ENCODE measurements at places on chromosomes 12 and 14. TPM values are rescaled to one million over a fixed set of nuclear protein-coding genes. Genes with fewer than 3 reads are reported as not detected.

DNA sequence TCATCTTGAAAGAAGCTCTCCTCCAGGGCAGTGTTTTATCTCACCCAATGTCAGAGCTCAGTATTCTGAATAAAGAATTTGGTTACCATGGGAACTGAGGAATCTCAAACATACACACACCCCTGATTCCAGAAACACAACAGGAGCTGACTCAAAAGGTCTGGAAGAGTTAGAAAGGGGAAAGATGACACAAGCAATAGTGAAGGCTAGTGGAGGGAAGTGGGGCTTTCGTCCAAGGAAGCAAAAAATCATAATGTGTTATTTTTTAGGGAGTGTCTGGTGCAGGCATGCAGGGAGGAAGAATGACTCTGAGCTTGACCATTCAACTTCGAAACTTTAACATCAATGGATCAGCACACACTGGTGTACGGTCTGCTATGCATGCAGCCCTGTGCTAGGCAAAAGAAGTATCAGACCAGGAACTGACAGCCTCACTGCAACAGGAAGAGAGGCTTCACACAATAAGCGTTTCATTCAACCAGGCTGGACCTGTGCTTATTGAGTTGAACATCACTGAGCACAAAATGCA, 20.3 kb downstream of the HEBP1 start:
- DNase-seq: no peak

GRCh38 chr12:16002880-16003279, 91.7 kb downstream of the DERA start:
- DNase-seq: no peak

DNA sequence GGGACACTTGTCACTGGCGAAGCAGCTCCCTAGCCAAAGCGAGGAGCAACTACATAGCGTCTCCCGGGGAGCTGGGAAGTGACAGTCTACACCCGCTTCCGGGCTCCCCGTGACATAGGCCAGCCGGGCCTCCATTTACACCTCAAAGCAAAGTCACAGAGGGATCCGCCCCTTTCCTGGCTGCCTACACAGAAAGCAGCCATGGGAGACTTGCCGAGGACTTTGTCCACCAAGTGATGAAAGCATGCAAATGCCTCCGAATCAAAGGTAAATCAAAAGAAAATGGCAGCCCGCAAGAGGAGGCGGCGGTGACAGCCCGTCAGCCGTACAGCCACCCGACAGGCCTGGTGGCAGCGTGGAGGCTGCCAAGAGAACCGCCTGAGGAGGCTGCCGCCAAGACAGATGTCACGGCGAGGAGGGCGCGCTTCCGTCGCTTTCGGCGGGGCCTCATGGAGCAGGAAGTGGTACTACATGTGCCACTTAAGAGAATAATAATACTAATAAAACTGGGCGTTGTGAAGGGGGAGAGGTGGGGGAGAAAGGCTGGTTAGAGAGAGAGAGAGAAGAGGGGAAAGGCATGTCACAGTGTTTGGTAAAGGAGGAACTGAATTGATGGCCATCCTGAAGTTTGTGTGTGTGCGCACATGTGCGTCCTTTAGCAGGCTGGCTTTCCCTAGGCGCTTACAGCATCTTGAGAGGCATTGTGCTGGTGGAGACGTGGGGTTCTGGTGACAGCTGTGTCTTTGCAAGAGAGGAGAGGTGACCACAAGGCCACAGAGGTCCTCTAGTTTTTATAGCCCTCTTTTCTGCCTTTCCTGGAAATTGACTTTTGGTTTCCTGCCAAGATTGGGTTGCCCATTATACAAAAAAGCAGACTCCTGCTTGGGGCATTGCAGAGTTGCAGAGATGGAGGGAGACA, 661.7 kb downstream of the VRK1 start:
- DNase-seq: no peak

GRCh38 chr12:69608114-69608513, 2.6 kb downstream of the LRRC10 start:
- no peak for DNase-seq

GRCh38 chr12:122009741-122010140, 11.9 kb upstream of the BCL7A start:
- DNase-seq: no peak

GRCh38 chr12:116882742-116883141, 1.5 kb upstream of the HRK start:
- no peak for DNase-seq

DNA sequence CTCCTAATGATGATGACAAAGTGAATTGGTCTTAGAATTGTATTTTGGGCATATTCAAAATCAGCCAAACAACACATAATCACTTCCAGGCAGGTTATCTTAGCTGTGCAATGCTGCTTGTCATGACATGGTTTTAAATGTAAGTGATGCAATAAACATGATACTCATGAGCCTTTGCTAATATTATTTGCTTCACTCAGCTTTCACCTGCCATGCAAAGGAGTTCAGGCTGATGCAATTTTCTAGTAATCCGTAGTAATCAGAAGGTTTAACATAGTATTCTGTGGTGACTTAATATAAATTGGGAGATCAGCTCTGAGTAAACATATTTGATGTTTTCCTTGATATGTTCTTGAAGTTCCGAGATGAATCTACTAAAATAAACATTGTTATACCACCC, 29.1 kb downstream of the TMEM260 start:
- peak; percentile 19 for DNase-seq

DNA sequence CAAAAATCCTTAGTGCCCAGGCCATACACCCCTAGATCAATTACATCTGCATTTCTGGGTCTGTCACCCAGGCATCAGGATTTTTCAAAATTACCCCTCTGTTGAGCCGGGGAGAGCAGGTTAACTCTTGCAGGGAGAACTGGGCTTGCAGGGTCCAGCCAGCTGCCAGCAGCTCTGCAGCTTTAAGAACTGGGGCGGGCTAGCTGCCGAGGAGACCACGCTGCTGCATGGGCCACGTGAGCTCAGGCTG, at the start of gene DGLUCY:
Gene DGLUCY (plus strand): TSS at position 245 of the 250 bp plus-strand sequence. CDS start 46,222 bp downstream, outside the sequence.
- no peak for DNase-seq

DNA sequence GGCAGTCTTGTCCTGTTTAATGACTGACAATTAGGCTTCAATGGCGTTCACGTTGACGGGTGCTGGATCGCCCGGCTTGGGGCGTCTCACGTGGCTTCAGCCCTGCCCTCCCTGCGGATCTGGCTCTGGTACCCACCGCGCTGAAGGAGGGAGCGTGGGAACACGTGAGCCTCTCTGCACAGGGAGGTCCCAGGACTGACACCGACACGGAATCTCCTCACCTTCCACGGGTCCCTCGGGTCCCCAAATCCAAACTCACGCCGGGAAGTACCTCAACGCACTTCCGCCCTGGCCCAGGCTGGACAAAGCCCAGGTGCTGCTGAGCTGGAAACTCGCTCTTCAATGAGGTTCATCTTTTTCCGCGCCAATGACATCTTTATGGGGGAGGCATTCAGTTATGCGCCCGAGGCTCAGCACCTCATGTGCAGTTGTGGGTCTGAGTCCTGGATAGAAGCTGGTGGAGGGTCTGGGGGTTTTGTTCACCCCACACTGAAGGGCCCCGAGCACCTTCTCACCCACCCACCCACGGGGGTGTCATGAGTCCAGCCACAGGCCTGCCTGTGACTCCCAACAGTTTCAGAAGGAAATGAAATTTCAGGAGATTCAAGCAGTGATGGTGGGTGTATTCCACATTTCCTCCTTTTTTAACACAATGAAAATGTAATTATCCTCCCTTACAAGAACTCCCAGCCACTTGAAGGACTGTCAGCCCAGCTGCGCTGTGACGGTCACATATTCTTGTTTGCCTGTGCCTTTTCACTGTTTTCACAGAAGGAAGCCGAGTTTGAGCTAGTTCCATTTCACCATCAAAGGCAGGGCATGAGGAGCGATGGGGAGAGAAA, 251.7 kb upstream of the SFSWAP start:
- DNase-seq: no peak

GRCh38 chr14:86243158-86243557, 713.2 kb downstream of the FLRT2 start:
- DNase-seq: no peak

- DNase-seq: no peak
These were observed 131.7 kb upstream of the ATP2B1 start for GRCh38 chr12:89840162-89840922.

- DNase-seq: no peak
These were observed 10.3 kb downstream of the NAB2 start for GRCh38 chr12:57099047-57099714.

GRCh38 chr14:79043194-79043889, 873.2 kb downstream of the NRXN3 start:
- no peak for DNase-seq

DNA sequence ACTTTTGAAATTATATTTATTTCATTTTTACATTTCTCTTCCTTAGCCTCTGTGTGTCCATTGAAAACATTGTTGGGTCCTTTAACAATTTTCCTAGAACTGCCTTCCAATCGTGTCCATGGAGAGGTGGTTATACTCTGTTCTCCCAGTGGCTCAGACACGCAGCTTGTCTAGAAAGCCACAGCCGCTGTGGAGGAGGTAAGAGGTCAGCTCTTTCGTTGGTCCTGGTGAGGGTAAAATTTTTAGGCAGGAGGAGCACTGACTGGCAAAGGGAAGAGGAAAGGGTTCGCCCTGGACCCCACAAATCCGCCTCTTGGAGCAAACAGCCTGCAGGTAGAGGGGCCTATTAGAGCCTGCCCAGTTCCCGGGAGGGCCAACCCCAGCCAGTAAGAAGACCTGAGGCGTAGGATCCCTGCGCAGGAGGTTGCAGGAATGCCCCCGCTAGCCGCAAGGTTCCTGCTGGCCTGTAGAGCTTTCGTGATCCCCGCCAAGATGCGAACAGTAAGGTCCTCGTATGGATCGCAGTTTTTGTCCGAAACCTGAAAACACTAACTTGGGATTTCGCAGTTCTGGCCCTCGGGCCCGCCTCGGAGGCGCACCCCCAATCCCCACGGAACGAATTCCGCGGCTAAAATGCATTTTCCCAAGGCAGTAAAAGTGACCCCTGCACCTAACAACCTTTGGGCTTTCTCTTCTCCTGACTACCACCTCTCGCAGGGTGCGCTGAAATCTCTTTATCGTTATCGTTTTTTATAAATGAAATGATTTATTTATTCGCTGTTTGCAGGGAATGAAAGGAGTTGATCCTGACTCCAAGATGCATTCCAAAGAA, 7.5 kb upstream of the PAX9 start:
- DNase-seq: no peak

DNA sequence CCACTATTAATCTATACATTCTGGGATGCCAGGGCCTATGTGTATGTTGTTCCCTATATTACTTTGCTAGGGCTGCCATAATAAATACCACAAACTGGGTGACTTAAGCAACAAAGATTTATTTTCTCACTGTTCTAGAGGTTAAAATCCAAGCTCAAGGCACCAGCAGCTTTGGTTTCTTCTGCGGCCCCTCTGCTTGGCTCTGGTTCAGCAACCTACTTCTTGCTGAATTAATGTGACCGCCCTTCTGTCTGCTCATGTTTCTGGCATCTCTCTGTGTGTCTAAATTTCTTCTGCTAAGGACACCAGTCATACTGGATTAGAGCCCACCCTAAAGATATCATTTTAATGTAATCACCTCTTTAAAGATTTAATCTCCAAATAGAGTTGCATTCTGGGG, 84.7 kb downstream of the ZNF664 start:
- no peak for DNase-seq

DNA sequence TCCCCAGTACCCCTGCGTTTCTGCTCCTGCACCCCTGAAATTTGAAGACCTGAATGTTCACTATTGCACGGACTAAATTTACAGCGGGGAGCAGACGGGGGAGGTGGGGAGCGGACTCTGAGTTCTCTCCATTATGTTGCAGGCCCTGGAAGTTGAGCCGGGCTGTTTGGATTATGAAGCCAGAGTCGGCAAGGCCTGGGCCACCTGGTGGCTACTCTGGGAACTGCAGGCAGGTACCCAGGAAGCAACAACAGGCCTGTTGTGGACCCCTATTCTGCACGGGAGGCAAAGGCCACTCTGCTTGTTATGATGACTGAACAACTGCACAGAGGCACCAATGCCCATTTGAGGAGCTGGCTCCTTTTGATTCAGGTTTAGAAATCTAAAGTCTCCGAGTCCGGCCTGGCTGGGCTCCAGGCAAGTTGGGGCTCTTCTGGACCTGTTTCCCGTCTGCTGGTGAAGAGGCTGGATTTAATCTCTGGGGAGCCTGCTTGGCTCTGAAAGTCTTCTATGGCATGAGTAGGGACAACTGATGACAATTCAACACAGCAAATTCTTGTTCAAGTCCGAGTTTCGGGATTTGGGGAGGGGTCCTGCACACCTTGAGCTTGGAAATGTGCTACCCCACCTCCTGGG, 34.1 kb upstream of the FAM181A start:
- peak; percentile 35 for DNase-seq

DNA sequence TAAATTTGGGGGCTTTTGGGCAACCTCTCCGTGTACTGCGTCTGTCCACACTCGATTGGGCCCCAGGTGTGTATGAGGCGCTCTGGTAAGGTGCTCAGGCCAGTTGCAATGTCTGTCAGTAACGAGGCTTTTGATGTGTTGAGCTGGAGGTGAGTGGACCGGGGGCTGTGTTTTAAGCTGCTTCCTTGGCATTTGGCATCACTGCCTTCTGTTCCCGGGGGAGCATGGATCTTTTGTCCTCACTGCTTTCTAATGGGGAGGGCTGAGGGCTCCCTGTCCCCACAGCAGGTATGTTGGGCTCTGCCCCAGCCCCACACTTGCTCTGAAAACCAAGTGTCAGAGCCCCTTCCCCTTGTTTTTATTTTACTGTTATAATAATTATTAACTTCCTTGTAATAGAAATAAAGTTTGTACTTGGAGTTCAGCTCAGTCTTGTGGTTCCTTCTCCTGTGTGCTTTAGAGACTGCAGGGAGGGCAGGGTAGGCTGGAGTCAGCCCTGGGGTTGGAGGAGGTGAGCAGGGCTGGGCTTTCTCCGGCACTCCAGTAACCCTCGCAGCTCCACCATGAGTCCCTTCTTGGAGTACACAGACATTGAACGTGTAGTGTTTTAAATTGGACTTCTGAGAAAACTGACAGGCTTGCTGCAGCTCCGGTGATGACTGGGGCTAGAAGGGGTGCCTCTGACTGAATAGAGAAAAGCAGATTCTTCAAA, 28.0 kb downstream of the TRAFD1 start:
- no peak for DNase-seq

GRCh38 chr12:83841620-83842019, 1071.0 kb downstream of the SLC6A15 start:
- DNase-seq: no peak

- DNase-seq: no peak
These were observed 220.6 kb upstream of the TMEM260 start for GRCh38 chr14:56358851-56359614.

- DNase-seq: no peak
These were observed 15.9 kb downstream of the KRT85 start for GRCh38 chr12:52351196-52352059.

DNA sequence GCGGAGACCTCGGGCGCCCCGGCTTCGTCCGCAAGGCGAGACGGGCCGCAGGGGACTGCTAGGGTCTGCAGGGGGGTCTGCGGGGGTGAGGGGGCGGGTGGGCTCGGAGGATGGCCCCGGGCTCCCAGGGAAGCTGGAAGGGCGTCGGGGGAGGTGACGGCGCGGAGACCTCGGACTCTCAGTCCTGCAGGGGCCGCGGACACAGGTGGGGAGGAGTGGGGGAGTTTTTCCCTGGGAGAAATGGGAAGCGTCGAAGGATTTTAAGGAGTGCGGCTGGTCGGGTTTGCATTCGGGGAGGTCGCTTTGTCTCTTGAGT, 25.9 kb downstream of the ZBTB42 start:
- DNase-seq: no peak

The GPR68 gene
- total RNA-seq: not detected

The SCNN1A gene
- total RNA-seq: 118 TPM

The PPM1A gene
- 32.8 TPM for total RNA-seq

The CAND1 gene
- 155 TPM for total RNA-seq

The RXYLT1 gene
- 23.0 TPM for total RNA-seq

The CATSPERB gene
- total RNA-seq: 0.74 TPM

The AKAP6 gene
- 1.9 TPM for total RNA-seq

The ADCY6 gene
- 24.9 TPM for total RNA-seq

The EML1 gene
- total RNA-seq: 7.4 TPM

The INSM2 gene
- total RNA-seq: not detected
